ENCODE measurements at places on chromosomes 4 and X.
A peak's percentile ranks its signal among the peaks of the same experiment; 100 is the strongest.

DNA sequence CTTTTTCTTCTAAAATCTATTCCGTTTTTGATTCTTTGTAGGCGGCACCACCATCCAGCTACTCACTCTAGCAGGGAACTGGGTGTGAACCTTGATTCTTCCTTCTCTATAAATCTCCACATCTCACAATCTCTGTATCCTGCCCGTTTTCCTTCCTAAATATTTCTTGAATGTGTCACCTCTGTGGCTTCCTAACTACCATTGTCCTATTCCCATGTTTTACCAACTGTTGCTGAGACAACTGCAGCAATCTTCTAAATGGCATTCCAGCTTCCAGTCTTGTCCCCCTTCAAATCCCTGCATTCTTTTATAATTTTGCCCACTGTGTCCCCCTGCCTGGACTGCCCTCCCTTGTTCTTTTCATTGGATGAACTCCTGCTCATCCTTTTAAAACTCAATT, 641.3 kb downstream of the RPA4 start:
- no peak for DNase-seq

DNA sequence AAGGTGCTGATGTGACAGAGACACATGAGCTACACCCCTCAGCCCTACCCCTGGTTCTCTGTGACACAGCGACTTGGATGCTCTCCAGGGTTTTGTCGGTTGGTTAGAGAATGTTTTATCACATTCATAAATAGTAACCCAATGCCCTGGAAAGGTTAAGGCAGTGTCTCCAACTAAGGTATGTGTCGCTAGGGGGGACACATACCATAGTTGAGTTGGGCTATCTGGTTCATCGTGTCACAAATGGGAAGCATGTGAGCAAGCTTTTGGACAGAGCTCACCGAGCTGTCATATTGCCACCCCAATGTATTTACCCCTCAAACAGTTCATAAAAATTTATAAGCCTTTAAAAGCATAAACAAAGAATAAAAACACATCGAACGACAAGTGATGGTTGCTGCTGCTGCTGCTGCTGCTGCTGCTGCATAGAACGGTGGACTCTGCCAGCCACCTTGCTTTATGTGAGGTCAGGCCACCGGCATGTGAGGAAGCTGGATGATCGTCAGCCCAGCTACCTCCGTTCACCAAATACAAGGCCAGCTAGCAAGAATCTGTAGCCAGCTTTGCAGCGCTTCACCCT, 55.9 kb downstream of the STOX2 start:
- DNase-seq: no peak

DNA sequence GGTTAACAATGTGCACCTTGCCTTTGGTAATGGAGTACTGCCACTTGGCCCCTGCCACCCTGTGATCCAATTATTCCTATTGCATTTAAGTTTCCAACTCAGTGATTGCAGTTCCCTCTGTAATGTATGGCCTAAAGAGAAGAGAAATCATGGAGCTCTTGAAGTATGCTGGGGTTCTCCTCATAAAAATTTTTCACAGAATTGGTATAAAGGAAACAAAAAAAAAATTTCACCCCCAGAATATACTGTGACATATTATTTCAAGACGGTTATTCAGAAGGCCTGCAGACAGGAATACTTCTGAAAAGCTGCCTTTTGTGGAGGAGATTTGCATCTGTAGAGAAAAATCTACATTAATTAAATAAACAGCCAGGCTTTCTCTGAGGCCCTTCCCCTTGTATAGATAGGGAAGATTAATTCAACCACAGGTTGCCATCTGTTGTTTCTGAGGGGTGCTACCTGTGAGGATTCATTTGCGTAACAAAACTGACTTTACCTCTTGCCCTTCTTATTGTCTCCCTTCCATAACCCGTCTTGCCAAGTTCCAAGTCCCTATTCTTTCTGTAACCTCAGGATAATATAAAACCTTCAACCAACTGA, 94.8 kb upstream of the LANCL3 start:
- DNase-seq: peak; percentile 47

GRCh38 chr4:3834663-3835521, 68.7 kb downstream of the ADRA2C start:
- no peak for DNase-seq

GRCh38 chr4:83266689-83267088, 17.9 kb downstream of the COQ2 start:
- no peak for DNase-seq

GRCh38 chrX:71493111-71493613, 39.7 kb upstream of the OGT start:
- DNase-seq: no peak

DNA sequence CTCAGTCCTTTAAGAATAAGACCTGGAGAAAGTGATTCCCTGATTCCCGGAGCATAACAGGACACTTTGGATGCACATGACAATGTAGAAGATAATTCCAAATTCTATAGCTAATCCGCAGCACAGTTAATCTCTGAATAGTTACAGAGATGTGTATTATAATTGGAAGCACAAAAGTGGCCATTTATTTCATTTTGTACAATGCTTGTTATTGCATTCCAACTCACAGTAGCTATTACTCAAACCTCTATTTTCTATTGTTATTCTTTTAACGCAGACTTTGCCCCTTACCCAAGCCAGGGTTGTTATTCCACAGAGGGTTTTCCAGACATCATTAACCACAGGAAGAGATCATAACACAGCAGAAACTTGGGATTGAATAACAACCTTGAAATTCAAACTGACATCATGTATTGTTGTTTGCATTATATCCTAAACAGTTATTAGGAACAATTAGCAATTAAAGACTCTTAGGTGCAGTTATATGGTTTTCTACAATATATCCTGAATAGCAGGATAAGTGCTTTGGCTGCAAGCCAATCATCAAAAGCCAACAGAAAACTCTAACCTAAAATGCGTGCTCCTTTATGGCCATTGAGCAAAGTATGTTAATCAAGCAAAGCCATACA, 984.0 kb upstream of the TENM3 start:
- DNase-seq: no peak

GRCh38 chrX:144612076-144612475, 635.2 kb upstream of the SPANXN1 start:
- no peak for DNase-seq

DNA sequence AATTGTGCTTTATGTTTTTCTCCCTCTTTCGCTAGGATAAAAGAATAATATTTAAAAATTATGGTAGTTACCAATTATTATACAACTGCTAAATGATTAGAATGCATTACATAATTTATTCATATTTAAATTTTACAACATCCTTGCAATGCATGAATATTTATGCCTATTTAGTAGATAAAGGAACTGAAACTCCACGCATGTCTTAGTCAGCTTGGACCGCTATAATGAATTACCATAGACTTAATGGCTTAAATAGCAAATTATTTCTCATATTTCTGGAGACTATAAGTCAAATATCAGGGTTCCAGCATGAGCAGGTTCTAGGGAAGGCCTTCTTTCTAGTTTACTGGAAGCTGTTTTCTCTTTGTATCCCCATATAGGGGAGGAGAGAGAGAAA, 1555.4 kb upstream of the ADGRL3 start:
- no peak for DNase-seq

GRCh38 chr4:140300271-140300970, 73.0 kb upstream of the SCOC start:
- no peak for DNase-seq

DNA sequence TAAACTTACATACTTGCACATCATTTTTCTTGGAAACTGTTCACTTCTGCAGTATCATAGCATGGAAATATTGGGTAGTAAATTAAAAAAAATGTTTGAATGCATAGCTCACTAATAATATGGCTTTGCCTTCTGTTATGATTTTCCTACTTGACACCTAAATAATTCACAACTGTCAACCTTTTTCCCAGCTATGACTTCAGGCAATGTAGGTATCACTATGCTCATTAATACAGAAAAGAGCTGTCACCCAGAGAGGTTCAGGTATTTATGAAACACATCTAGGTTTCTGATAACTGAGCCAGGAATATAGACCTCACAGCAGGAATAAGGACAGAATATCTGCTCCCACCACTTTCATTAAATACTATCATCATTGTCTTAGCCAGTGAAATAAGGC, 289.5 kb downstream of the ACTRT1 start:
- no peak for DNase-seq

DNA sequence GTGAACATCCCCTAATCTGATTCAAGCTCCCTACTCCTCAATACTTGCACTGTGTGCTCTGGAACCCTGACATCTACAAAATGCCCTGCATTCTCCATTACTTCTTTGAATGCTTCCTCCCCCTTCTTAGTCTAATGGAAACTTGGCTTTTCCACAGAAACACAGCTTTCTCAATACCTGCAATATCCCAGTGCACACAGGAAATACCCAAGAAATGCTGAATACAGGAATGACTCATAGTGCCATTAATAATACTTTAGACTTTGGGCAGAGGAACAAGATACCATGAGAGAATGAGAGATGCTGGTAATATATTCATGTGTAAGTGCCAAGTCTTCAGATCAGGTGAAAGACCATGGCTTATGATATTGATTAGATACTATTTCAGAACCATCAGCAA, 5.6 kb downstream of the QRFPR start:
- no peak for DNase-seq

DNA sequence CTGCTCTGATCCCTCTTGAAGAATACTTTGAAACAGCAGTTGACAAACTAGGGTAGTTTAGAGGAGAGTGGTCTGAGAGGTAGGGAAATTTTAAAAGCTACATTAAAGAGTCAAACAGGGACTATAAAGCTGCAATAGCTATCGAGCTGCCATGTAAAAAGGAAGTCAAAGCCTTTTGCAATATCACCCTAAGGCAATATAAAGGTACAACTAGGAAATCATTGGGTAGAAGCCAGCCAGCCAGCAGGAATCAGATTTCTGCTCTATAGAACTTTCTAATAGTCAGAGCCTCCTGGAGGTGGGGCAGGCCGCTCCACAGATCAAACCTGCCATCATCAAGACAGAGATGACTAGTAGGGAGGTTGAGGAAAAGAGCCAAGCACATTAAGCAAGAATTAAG, 15.2 kb upstream of the PHOX2B start:
- DNase-seq: no peak

GRCh38 chr4:64508089-64508488, 98.8 kb upstream of the TECRL start:
- no peak for DNase-seq

GRCh38 chrX:41085512-41085877, 250 bp downstream of the USP9X start:
- DNase-seq: no peak

GRCh38 chrX:10747975-10748374, 127.6 kb upstream of the MID1 start:
- no peak for DNase-seq

DNA sequence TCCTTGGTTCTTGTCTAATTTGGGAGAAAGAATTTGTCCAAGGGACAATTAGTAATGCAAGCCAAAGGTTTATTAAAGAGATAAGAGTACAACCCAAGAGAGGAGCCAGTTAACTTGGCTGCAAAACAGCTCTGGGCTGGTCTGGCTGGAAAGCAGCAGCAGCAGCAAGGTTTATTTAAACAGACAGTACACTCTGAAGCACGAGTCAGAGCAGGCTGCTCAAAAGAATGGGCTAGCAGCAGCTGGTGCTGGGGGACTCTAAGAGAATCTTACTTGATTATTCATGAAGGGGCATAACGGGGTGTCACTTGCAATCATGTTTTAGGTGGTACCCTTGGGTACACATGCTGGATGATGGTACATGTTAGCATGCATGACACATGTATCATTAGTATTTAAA, 17.1 kb upstream of the CT47C1 start:
- no peak for DNase-seq

- DNase-seq: no peak
These were observed 13.7 kb downstream of the SEPTIN11 start for GRCh38 chr4:76963131-76963750.

- no peak for DNase-seq
These were observed 116.5 kb downstream of the MAML3 start for GRCh38 chr4:140037353-140038030.

GRCh38 chrX:9196961-9197640, 163.2 kb upstream of the FAM9B start:
- no peak for DNase-seq

- peak; percentile 19 for DNase-seq
These were observed 6.2 kb downstream of the PNCK start for GRCh38 chrX:153667281-153667955.

- no peak for DNase-seq
These were observed 114.5 kb upstream of the ACSL4 start for GRCh38 chrX:109847257-109848187.

DNA sequence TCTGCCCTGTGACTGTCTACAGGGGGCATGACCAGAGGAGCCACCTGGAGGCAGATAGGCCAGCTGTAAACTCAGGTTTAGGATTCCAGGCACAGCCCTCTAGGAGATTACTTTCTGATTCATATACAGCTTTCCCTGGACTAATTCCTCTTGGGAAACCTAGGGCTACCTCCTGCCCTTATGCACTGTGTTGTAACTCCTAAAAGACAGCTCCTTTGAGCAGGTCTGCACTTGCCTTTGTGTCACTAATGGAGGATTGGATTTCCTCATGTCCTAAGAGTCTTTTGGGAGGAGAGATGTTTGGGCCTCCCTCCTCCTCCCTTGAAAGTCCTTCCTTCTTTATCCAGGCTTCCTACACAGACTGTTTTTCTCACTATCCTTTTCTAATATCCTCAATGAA, 202.0 kb downstream of the PCDH19 start:
- DNase-seq: peak; percentile 6

DNA sequence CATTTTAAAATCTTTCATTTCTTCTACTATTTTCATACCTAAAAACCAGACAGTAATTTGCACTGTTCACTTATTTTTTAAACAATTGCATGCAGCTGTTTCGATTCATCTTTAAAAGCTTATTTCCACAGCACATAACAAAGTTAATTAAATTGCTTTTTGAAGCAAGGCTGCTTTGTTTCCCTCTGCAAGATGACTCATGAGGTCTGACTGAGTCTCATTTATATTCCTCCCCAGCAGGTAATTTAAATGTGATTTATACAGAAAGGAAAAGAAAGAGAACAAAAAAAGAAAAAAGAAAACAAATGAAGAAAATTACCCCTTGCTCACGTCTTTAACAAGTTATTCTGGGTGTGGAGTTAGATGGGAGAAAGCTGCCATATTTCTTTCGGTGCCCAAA, 22.8 kb downstream of the VMA21 start:
- DNase-seq: no peak

DNA sequence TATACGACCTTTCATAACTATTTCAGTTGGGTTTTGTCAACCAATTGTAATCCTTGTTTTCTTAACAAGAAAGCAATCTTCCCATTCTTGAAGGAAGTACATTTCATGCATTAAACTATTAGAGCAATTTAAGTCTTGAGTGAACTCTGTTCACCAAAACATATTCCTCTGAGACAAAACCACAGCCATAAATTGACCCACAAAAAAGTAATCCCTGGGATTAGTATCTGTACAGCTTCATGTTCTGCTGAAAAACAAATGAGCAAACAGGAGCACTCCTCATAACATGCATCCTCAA, 207.0 kb upstream of the PDE5A start:
- no peak for DNase-seq

DNA sequence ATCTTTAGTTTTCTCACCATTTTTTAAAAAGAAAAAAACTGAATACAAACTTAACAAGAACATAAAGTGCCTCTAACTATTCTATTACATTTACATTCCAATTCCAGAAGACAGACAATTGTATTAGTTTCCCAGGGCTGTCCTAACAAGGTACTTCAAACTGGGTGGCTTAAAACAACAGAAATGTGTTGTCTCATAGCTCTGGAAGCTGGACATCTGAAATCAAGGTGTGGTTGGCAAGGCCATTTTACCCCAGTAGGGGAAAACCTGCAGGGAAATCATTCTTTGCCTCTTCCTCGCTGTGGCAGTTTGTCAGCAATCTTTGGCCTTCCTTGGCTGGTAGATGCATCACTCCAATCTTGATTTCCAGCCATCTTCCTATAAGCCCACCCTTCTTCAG, 37.5 kb upstream of the TMEM33 start:
- DNase-seq: no peak

GRCh38 chr4:16869594-16870245, 28.7 kb downstream of the LDB2 start:
- DNase-seq: no peak

Data from H7 (cell line).